Motor neuron (in vitro differentiated cells): ENCODE measurements at places on chromosomes 4 and X. TPM values are rescaled to one million over a fixed set of nuclear protein-coding genes. Genes with fewer than 3 reads are reported as not detected.

GRCh38 chr4:183905081-183905592 is at the start of gene STOX2:
Gene STOX2, plus strand, starts transcription at chr4:183905307. Its CDS starts 1,484 bp downstream, at chr4:183906791.
- ATAC-seq: peak; percentile 82

DNA sequence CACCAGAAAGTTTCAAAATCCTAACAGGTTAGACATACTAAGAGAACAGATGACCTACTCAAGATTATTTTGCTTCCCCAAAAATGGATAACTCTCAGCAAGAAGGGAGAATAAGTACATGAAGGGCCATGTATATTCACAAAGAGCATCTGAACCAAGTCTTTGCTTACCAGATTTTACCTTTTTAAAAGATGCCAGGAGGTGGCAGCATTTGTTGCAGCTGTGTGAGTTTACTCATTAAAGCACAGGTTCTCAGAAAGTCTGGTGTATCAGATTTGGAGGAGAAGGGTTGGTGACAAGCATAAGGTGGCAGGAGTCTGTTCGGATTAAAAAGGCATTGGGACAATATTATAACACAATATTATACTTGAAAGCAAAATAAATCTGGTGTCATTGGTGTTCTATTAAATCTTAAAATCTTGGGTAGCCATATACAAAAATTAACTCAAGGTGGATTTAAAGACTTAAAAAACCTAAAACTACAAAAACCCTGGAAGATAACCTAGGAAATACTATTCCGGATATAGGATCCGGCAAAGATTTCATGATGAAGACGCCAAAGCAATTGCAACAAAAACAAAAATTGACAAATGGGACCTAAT is 51.3 kb upstream of the NFKB1 start:
- ATAC-seq: peak; percentile 77

FGFBP2 gene
- total RNA-seq: 7.9 and 9.5 TPM in 2 replicates

DNA sequence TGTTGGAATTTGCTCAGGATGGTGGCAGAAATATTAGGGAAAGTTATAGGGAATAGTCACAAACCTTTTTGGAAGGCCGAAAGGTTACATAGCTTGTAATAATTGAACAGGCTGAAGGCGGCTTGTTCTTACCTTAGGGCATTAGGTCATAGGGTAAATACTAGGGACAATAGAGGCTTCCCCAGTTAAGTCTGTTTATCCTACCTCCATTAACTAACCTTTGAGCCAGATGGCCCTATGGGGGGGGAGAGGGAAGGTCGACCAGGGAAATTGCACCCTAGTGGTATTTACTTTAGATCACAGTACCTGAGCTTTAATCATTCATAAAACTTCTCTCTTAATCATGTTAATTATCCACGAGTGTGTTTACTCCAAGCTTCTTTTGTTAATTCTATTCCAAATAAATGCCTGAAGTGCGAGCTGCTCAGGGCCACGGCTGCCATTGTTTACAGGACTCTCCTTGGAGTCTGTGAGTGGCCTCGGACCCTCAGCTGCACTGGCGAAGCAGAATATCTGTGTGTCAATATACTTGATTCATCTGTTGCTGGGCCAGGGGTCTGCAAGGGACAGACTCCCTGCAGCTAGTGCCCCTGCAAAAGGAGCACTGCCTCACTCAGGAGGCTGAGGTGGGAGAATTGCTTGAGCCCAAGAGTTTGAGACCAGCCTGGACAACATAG is 22.9 kb downstream of the PAGE2 start:
- ATAC-seq: no peak

XKRX gene
- total RNA-seq: 0.18 and 0.46 TPM in 2 replicates

DNA sequence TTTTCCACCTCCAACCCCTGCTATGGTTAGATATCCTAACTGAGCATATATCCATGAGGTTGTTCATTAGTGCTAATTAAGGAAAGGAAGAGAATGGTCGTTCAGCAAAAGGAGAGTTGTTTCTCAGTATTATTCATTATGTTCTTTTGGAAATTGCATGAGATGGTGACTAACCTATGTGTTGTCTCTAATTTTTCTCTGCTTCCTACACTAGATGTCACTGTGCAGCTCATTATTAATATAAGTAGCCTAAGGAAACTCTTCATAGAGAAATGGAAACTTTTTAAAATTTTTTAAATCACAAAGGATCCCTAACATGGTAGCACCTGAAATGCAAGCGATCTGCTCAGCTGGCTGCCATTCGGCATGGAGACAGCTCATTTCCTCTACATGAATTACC is 67.7 kb upstream of the FAM9A start:
- ATAC-seq: no peak

DNA sequence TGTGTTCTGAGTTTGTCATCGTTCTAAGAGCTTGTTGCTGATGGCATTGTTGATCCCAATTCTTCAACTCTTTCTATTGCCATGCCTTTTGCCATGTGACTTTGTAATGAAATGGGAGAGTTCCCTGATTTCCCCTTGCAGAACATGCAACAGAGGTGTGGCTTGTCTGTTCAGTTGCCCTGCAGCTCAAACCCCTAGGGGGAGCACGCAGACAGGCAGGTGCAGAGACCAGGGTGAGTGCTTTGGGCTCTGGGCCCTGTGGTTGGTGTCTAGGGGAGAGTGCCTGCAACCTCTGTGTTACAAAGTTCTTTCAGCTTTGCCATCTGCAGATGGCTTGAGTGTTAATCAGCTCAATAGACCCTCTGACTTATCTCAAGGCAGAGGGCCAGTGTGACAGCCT is 332.7 kb downstream of the MID1IP1 start:
- ATAC-seq: no peak

- no peak for ATAC-seq
These were observed 1.4 kb downstream of the RBMX start for GRCh38 chrX:136879001-136879687.

NALF2 gene
- total RNA-seq: 8.9 and 9.6 TPM in 2 replicates

- ATAC-seq: no peak
These were observed 92.6 kb downstream of the IL13RA2 start for GRCh38 chrX:114924856-114925255.

DNA sequence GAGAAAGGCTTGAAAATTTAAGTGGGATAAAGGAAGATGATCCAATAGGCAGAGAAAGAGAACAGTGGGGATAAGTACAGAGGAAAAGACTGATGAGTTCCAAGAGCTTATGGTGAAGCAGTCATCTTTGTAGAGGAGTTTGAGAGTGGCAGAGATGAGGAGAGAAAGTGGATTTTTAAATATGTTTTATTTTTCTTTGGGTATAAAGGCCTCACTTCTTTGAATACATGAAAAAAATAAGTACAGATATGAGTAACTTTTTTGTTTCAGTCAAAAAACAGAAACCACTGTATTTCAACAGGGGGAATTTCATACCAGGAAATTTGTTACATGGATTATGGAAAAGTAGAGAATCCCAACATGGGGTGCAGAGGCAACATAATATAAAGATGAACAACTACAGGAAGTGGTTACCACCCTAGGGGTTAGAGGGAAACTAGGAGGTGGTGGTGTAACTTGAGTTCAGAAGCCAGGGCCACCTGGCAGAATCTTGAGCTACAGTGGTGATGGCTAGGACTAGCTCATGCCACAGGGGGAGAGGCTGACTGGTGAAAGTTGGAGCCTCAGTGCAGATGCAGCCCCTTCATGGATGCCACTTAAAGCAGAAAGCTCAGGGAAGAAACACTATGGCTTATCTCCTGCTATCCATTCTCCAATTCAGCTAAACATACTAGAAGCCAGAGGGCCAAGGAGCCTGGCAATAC is 3.4 kb upstream of the CYBB start:
- ATAC-seq: no peak

GRCh38 chrX:53677286-53677685 is 9.2 kb downstream of the HUWE1 start:
- no peak for ATAC-seq

AREG gene
- total RNA-seq: not detected in 2 replicates

SLC9B2 gene
- total RNA-seq: 18.8 and 21.4 TPM in 2 replicates

DNA sequence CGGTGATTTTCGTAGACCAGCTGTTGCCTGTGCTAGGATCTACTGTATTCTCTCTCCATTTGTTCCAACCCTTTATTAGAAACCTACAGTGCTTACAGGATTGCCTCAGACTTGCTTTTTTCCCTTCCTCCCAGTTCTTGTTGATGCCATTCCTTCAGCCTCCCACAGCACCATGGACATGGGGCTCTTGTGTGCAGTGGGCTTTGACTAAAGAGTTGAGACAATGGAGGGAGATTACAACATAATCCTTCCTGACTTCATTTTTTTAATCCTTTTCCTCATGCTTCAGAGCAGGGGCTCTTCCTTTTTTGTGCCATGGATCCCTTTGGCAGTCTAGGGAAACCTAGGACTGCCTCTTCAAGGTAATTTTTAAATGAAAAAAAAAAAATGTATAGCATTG is 92.1 kb downstream of the BMPR1B start:
- no peak for ATAC-seq

DNA sequence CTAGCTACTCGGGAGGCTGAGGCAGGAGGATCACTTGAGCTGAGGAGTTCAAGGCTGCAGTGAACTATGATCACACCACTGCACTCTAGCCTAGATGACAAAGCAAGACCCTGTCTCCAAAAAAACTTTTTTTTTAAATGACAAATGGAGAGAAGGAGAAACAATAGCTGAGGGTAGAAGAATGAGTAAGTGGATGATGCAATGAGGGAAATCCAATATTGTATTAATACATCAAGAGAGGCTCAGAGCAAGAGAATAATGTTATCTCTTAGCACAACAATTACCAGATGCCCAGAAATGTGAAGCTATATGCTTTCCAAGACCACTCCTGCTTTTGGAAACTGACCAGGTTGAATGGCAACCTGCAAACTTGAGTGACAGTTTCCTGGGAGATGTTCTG is 19.9 kb upstream of the GPR173 start:
- peak; percentile 37 for ATAC-seq

DNA sequence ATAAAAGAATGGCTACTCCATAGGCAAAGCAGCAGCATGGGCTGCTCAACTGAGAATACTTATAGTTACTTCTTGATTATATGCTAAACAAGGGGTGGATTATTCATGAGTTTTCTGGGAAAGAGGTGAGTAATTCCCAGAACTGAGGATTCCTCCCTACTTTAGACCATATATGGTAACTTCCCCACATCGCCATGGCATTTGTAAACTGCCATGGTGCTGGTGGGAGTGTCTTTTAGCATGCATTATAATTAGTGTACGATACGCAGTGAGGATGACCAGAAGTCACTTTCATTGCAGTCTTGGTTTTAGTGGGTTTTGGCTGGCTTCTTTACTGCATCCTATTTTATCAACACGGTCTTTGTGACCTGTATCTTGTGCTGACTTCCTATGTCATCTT is 141.5 kb downstream of the MAGEB17 start:
- ATAC-seq: peak; percentile 58

- ATAC-seq: peak; percentile 3
These were observed 400 bp upstream of the PAQR3 start for GRCh38 chr4:78939667-78940008.

DNA sequence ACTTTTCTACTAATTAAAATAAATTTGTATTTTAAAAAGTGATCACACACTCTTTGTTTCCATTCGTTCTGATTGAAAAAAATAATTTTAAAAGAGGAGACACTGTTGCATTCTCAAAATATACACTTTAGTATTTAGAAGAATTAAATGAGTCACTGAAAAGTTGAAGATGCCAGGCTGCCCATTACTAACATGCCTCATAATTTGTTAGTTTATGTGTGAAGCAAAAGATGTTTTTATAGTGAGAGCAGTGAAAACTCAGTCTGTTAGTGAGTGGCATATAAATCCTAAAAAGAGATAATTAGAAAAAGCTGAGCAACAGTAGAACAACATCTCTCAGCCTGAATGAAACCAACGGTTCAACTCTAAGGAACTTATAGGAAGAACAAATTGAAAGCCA is 143.4 kb downstream of the CDS1 start:
- no peak for ATAC-seq

OTUD4 gene
- 51.7 and 52.4 TPM in 2 replicates for total RNA-seq

DNA sequence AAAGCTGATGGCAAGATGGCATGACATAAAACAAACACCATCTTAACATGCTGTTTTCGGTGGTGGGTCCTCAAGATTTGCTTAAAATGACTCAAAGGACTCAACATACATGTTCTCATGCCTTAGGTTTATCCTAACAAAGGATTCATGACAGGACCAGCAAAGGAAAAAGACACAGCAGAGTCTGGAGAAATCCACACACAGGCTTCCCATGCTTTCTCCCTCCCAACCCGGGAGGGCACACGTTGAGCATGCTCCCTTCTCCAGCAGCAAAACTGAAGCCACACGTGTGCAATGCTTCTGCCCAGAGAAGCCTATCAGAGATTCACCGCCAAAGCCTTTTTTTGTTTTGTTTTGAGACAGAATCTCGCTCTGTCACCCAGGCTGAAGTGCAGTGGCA is 39.9 kb downstream of the SAT1 start:
- peak; percentile 68 for ATAC-seq

AFP gene
- 2.2 and 3.4 TPM in 2 replicates for total RNA-seq

DNA sequence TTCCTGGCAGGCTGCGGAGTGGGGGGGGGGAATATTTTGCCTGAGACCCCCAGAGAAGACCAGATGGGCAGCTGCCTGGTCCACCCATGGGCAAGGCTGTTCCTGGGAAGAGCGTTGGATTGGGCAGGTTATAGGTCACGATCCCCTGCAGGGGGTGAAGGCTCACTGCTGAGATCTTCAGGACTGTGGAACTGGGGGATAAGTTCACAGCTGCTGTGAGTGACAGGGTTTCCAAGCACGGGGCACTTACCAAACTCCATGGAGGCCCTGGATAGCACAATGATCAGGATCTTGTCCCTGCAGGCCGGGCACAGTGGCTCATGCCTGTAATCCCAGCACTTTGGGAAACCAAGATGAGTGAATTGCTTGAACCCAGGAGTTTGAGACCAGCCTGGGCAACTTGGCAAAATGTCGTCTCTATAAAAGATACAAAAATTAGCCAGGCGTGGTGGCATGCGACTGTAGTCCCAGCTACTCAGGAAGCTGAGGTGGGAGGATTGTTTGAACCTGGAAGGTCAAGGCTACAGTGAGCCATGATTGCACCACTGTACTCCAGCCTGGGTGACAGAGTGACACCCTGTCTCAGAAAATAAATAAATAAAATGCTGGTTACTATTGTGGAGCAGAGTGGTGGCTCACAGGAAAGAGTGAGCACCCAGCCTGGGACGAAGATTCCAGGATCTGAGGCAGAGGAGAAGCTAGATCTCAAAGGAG is 68.0 kb upstream of the HELT start:
- no peak for ATAC-seq

GRCh38 chr4:171650543-171650942 is 162.7 kb upstream of the GALNTL6 start:
- no peak for ATAC-seq

DNA sequence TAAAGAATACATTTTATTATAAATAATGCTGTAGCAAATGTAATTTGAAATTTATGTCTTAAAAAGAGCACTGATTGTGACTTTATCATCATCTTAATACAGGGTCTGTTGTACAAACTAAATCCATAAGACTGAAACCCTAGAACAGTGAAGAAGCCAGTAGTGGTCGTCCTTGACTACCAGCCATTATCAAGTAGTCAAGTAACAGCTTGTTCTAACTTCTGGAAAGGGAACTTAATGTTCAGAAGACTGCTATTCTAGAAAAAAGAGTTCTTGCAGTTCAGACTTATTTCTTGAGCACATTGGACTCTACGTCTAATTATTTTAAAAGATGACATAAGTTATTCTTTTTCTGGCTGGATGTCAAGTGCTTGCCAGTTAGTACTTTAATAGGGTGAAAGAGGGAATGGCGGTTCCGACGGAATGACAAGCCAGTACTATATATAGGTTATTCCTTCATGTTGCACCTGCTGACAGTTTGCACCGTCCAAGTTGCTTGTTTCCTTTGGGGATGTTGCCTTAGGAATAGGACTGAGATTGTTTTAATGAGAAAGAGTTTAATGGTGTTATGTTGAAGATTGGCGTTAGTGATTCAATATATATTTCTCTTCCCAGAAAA is 109.9 kb downstream of the RAPGEF2 start:
- no peak for ATAC-seq

LONRF3 gene
- 0.87 and 0.88 TPM in 2 replicates for total RNA-seq

- ATAC-seq: no peak
These were observed 131.2 kb upstream of the SPRY1 start for GRCh38 chr4:123265443-123265842.

- no peak for ATAC-seq
These were observed 338.7 kb upstream of the F9 start for GRCh38 chrX:139191746-139192385.
